H9 (cell line): ENCODE measurements at places on chromosomes 6 and 20. TPM values are rescaled to one million over a fixed set of nuclear protein-coding genes. Genes with fewer than 3 reads are reported as not detected.
A peak's percentile ranks its signal among the peaks of the same experiment; 100 is the strongest.

JPH2 gene
- total RNA-seq: 0.31 and 0.35 TPM in 2 replicates

MYLIP gene
- total RNA-seq: 27.0 and 27.3 TPM in 2 replicates

KCNK5 gene
- total RNA-seq: 30.0 and 31.8 TPM in 2 replicates

RAET1E gene
- not detected in 2 replicates for total RNA-seq

SPEF1 gene
- 0.22 and 0.24 TPM in 2 replicates for total RNA-seq

RIMS1 gene
- 0.83 and 1.2 TPM in 2 replicates for total RNA-seq

BEND6 gene
- total RNA-seq: 1.4 and 2.3 TPM in 2 replicates

AK9 gene
- total RNA-seq: 2.3 and 3.0 TPM in 2 replicates

PTCHD4 gene
- 0.96 and 0.97 TPM in 2 replicates for total RNA-seq

GRCh38 chr6:150301846-150302519, 66.8 kb upstream of the IYD start:
- no peaks in the 10 kb centered on the region for H3K27me3 ChIP-seq
- DNase-seq: no peak
- H3K27ac ChIP-seq: no peak overlapping the region
- H3K36me3 ChIP-seq: peaks cover 8% of the 10 kb centered on the region

GRCh38 chr20:34791289-34792020, 34.0 kb downstream of the NCOA6 start:
- no peak overlapping the region for H3K27ac ChIP-seq
- DNase-seq: no peak
- no peaks in the 10 kb centered on the region for H3K27me3 ChIP-seq
- H3K36me3 ChIP-seq: no peaks in the 10 kb centered on the region
- H3K4me3 ChIP-seq: no peak overlapping the region

DNA sequence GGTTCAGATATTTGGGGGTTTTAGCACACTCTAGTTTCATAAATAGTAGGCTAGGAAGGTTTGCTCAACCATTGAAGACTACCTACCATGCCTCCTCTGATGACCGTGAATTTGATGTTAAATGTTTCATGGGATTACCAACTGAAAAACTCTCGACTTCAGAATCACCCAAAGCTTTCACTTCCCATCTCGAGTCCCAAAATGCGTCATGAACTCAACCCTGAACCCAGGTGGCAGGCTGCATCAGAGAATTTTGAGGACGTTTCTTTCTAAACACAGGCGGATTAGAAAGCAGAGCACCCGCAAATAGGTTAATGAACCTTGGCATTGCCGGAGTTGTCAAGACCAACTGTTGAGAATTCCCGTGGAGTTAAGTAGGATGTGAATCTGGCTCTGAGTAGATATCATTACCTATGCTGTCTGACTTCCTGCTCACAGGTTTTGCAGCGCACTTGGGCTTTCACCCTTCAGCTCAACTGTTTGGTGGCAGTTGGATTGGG, 98.4 kb upstream of the ADTRP start:
- H3K4me3 ChIP-seq: no peak overlapping the region
- peaks cover 6% of the 10 kb centered on the region for H3K36me3 ChIP-seq
- DNase-seq: no peak
- H3K27ac ChIP-seq: no peak overlapping the region

DNA sequence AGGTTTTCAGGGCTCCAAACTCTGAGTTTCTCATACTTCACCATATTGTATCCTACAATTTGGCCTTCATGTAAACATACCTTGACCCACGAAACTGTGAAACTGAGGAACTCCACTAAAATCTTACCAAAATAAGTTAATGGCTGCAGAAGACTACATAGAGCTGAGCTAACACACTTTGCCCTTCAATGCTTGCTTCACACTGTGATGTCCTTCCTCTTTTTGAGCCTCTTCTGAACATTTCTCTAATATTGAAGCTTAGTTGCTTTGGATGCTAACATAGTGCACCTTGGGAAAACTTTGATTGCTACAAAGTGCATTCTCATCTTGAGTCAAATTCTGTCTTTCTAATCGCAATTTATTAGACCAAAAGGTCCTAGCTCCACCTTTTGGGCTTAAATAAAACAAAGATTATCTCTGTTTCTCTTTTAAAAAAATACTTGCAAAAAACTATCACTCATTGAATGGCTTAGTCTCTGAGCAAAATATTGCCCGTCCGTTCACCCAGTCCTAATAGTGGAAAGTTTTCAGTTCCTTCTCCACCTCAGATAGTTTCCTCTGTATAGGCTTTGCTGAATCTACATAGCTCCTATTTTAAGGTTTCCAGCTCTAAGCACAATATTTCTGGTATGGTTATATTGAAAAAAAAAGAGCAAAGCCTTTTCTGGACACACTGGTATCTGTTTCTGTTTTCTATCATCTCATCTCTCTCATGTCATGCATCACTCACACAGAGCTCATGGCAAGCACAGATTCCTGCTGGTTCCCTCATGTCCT, 494.6 kb downstream of the RFPL4B start:
- DNase-seq: no peak
- no peak overlapping the region for H3K27ac ChIP-seq
- no peaks in the 10 kb centered on the region for H3K36me3 ChIP-seq

GRCh38 chr6:166774770-166775169, 147.7 kb upstream of the RPS6KA2 start:
- peaks cover 2% of the 10 kb centered on the region; the same call in 1 of the 2 replicates for H3K4me1 ChIP-seq
- H3K36me3 ChIP-seq: no peaks in the 10 kb centered on the region

DNA sequence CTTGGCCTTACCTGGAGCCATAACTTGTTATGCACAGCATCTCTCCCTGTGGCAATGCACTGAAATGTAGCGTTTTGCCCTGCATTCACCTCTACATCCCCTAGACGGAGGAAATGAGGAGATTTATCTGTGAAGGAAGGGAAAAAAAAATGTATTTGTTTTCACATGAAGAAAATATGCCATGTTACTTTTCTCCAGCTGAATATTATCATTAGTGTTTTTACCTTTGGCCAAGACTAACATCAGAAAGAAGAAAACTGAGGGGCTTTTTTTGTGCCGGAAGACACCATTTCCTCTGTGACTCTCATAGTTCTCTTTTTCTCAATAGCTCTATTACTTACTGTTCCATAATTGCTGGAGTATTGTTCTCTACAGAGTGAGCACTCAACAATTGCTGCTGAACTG, 280.4 kb downstream of the PTPRK start:
- no peak overlapping the region for H3K27ac ChIP-seq
- DNase-seq: no peak
- no peak overlapping the region for H3K4me3 ChIP-seq
- no peaks in the 10 kb centered on the region for H3K27me3 ChIP-seq
- no peaks in the 10 kb centered on the region for H3K36me3 ChIP-seq

DNA sequence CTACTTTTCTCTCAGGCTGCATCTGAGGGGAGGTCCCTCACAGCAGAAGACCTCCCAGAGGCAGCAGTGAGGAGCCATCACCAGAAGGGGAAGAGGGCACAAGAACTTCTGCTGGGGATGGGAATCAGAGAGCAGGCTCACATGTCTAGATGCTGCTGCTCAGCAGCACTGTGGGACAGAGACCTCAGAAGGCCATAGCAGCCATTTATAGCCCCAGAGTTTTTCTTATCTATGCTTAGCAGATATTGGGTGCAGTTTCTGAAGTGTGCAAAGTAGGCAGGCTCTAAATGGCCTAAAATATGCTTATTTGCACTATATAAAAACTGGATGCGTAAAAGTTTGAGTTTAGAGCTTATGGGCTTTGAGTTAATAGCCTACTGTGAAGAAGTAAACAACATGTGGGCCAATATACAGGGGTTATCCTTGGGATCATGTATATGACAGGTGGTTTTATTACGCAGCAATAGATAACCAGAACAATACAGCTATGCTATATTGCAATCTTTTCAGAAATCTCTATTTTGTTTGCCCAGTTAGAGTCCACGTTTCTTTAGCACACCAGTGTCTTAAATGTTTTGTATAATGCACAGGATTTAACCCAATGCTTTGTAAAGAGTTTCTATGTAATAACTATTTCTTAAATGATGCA, 60.2 kb upstream of the TMEM244 start:
- no peaks in the 10 kb centered on the region for H3K27me3 ChIP-seq
- H3K4me1 ChIP-seq: no peaks in the 10 kb centered on the region
- no peak for DNase-seq
- H3K36me3 ChIP-seq: no peaks in the 10 kb centered on the region
- H3K4me3 ChIP-seq: no peak overlapping the region
- H3K27ac ChIP-seq: no peak overlapping the region

GRCh38 chr6:161333410-161333809, 59.5 kb upstream of the AGPAT4 start:
- no peaks in the 10 kb centered on the region for H3K4me1 ChIP-seq
- no peak overlapping the region for H3K4me3 ChIP-seq

- no peaks in the 10 kb centered on the region for H3K27me3 ChIP-seq
- no peak for DNase-seq
- H3K4me1 ChIP-seq: no peaks in the 10 kb centered on the region
- no peak overlapping the region for H3K4me3 ChIP-seq
- H3K27ac ChIP-seq: no peak overlapping the region
- H3K36me3 ChIP-seq: no peaks in the 10 kb centered on the region
These were observed 101.3 kb downstream of the EDN1 start for GRCh38 chr6:12391472-12391871.

DNA sequence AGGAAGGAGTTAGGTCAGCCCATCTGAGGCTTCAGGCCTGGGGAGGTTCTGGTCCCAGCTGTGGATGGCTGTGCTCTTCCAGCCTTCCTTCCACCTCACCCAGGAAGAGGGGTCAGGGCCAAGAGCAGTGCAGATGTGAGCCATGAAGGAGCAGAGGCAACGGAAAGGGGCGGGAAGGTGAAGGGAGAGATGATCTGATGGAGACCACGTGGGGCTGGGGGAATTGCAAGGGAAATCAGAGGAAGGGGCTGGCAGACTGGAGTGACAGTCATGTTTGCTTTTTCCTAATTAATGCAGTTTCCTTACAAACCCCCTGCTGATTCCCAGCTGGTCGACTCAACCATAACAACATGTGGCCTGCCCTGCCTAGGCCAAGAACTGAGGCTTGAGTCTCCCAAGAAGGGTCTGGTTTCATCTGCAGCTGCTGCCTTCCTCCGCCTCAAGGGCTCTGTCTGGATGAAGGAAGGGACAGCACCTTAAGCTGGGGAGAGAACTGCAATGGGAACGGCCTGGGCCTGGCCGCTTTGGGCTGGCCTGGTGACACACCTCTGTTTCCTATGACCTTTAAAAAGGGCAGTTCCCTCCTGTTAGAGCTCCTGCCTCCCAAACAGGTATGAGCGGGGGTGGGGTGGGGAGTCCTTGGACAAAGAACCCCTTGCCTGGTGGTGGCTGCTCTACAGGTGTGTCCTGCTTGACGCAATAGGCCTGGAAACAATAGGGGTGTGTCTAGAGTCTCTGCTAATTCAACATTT, 7.8 kb upstream of the MRPS18A start:
- no peaks in the 10 kb centered on the region for H3K27me3 ChIP-seq
- peak; percentile 50 for DNase-seq

GRCh38 chr6:33914645-33915044, 110.8 kb upstream of the MLN start:
- no peak overlapping the region for H3K27ac ChIP-seq
- no peaks in the 10 kb centered on the region for H3K36me3 ChIP-seq
- no peaks in the 10 kb centered on the region for H3K4me1 ChIP-seq
- H3K4me3 ChIP-seq: no peak overlapping the region

DNA sequence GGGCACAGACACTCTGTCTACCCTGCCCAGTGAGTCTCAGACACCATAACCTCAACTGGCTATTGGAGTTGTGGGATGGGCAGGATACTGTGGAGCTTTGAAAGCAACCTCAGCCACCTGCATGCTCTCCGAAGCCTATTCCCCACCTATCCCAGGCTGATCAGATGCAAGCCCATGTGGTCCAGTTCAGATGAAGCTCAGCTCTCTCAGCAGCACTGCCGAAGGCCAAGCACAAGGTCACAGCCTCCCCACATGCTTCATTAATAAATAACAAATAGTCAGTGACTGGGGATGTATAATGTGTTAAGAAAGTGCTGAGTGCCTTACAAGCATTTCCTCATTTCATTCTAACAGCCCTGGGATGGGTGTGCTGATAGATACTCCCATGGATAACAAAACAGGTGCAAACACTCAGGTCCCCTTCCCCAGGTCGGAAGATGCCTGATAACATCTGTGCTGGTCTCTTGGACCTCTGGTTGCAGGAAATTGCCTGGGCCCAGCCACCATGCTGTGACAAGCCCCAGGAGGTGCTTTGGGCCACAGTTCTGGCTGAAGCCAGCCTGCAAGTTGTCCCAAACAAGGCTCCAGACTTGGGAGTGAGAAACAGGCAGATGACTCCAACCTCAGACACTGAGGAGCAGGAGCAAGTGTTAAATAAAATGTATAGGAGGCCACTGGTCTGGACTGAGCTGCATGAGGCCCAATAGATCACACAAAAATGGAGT, 3.7 kb downstream of the ACSS1 start:
- peaks cover 35% of the 10 kb centered on the region; the same call in 1 of the 2 replicates for H3K27me3 ChIP-seq
- no peak for DNase-seq
- H3K4me3 ChIP-seq: no peak overlapping the region
- H3K36me3 ChIP-seq: no peaks in the 10 kb centered on the region

DNA sequence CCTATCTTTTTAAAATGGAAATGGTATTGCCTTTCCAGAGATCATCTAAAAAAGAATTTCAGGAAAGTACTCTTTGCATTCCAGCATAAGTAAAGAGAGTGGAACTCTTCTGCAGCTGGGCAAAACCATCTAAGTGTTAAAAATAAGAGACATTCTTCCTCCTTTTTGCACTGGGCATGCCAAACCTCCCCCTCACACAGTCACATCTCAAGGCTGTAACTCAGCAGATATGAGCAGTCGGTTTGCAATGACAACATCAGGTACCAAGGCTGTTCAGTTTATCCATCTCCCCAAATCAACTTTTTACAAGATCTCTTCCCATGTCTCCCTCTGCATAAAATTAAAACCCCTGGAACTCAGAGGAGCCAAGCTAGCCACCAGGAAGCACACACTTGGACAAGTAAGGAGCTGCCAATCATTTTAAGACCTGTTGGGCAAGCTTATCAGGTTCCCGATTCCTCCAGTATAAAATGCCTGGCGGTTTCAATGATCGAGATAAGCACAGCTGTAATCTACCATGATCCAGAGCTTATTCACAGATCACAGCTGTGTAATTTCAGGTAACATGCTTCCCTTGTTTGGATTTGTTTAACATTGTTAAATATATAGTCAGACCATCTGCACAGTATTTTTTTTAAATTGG, 23.2 kb downstream of the ID4 start:
- no peaks in the 10 kb centered on the region for H3K27me3 ChIP-seq
- DNase-seq: no peak
- H3K4me3 ChIP-seq: no peak overlapping the region
- H3K4me1 ChIP-seq: no peaks in the 10 kb centered on the region

DNA sequence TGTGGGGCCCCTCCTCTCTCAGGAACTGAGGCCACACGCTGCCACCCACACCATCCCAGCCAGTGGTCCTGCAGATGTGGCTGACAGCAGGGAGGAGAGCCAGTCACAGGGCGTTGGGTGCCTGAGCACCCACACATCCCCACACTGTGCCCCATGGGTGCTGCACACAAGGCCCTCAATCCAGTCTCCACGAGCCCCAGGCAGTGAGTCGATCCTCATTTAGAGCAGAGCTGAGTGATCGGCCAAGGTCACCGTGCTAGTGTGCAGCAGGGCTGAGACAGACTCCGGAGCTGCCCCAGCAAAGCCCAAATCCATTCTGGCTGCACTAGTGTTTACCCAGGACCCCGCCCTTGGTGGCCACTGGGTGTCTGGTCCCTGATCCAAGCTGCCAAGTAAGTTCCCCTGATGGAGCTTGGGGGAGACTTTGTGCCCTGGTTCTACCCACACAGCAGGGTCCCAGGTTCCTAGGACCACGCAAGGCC, 9.0 kb downstream of the C20orf203 start:
- no peaks in the 10 kb centered on the region for H3K27me3 ChIP-seq
- H3K4me3 ChIP-seq: no peak overlapping the region
- no peaks in the 10 kb centered on the region for H3K4me1 ChIP-seq
- no peaks in the 10 kb centered on the region for H3K36me3 ChIP-seq
- H3K27ac ChIP-seq: no peak overlapping the region
- DNase-seq: no peak
